ENCODE measurements at places on chromosomes 1 and 21. TPM values are rescaled to one million over a fixed set of nuclear protein-coding genes. Genes with fewer than 3 reads are reported as not detected.

GRCh38 chr1:184574588-184574987, 180.1 kb downstream of the EDEM3 start:
- peak overlapping the region; percentile 51 for H3K27ac ChIP-seq
- no peak overlapping the region for H3K4me3 ChIP-seq

GRCh38 chr1:12456979-12457378, 161.0 kb downstream of the DHRS3 start:
- no peaks in the 10 kb centered on the region for H3K27me3 ChIP-seq
- DNase-seq: no peak
- H3K4me1 ChIP-seq: peaks cover 94% of the 10 kb centered on the region
- no peak overlapping the region for H3K4me3 ChIP-seq
- peak overlapping the region; percentile 85 for H3K27ac ChIP-seq
- no peaks in the 10 kb centered on the region for H3K36me3 ChIP-seq

GRCh38 chr1:30733493-30733892, 10.1 kb upstream of the MATN1 start:
- no peak overlapping the region for H3K27ac ChIP-seq
- H3K27me3 ChIP-seq: no peaks in the 10 kb centered on the region
- no peak for DNase-seq
- H3K4me1 ChIP-seq: no peaks in the 10 kb centered on the region
- H3K36me3 ChIP-seq: no peaks in the 10 kb centered on the region

DNA sequence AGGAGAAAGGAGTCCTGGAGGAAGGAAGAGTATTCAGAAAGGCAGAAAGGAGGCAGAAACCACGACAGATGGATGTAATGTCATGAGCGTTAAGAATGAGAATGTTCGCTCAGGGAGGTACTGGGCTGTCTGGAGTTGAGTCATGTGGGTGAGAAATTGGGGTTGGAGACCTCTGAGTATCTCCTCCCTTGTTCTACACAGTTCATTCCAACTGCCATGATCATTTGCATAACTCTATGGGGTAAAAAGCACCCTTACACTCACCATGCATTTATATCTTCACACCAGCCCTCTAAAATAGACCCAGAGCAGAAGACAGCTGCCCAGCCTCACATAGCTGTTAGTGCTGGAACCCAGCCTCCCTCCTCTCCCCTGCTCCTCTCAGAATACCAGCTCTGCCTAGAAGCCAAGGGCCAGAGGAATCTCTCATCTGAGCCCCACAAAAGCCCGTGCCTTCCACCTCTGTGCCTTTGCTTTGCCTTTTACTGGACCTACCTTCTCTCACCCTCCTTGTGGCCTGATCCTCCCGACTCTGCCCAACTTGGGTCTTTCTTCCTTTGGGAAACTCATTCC, 85.2 kb downstream of the BEND5 start:
- H3K4me3 ChIP-seq: no peak overlapping the region
- H3K36me3 ChIP-seq: no peaks in the 10 kb centered on the region
- no peak for DNase-seq
- no peaks in the 10 kb centered on the region for H3K27me3 ChIP-seq

- H3K4me3 ChIP-seq: no peak overlapping the region
- H3K27me3 ChIP-seq: no peaks in the 10 kb centered on the region
- H3K36me3 ChIP-seq: no peaks in the 10 kb centered on the region
- no peak for DNase-seq
Measured at GRCh38 chr1:198880818-198881597, 242.2 kb downstream of the PTPRC start.

- H3K27ac ChIP-seq: no peak overlapping the region
- no peaks in the 10 kb centered on the region for H3K36me3 ChIP-seq
- H3K27me3 ChIP-seq: no peaks in the 10 kb centered on the region
- no peak for DNase-seq
- no peak overlapping the region for H3K4me3 ChIP-seq
Measured at GRCh38 chr1:218748071-218748470, 402.9 kb downstream of the TGFB2 start.

Gene CR2
- not detected for total RNA-seq

DNA sequence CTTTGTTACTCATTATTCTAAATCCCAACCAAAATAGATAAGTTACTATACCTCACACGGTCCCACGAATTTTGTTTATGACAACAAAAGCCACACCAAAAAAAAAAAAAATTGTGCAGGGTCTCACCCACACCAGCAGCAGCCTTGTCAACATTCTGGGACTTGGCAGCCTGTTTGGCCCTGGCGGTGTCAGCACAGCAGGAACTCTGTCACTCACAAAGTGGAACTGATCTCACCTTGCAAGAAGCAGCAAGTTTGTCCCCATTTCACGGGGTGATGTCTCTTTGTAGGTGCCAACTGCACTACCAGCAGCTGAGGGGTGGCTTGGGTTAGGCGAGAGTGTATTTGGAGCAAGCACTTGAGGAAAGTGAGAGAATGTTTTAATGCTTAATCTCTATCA, 75.0 kb upstream of the CHRM3 start:
- DNase-seq: no peak
- H3K36me3 ChIP-seq: no peaks in the 10 kb centered on the region
- H3K4me1 ChIP-seq: no peaks in the 10 kb centered on the region
- no peak overlapping the region for H3K4me3 ChIP-seq
- H3K27me3 ChIP-seq: no peaks in the 10 kb centered on the region

GRCh38 chr1:86387916-86388627, 8.1 kb downstream of the ODF2L start:
- no peak overlapping the region for H3K27ac ChIP-seq
- no peak overlapping the region for H3K4me3 ChIP-seq
- peaks cover 4% of the 10 kb centered on the region for H3K4me1 ChIP-seq
- H3K36me3 ChIP-seq: no peaks in the 10 kb centered on the region
- no peaks in the 10 kb centered on the region for H3K27me3 ChIP-seq

DNA sequence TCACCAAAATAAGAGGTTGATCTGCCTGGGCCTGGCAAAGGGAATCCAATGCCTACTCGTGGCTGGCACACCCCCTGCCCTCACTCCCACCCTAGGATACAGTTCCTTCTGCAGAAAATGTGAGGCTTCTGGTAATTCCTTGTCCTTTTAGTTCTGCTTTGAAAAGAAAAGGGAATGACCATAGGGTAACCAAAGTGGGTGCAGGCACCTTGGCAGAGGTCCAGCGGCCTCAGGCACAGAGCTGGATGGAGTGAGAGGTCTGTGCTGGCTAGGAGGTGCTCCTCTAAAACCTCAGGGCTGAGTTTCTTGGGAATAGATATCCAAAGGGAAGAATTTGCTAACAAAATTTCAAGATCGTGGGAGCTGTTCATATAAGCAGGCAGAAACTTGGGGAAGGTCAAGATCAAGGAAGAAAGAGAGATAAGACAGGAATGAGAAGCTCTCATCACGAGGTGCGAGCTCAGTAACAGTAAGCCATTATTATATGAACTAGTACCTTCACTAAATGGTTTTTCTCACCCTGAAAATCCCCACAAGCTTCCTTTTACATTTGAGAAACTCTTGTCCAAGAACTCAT, 293.1 kb upstream of the LYPLAL1 start:
- no peak overlapping the region for H3K27ac ChIP-seq
- no peak for DNase-seq
- H3K27me3 ChIP-seq: no peaks in the 10 kb centered on the region
- H3K36me3 ChIP-seq: no peaks in the 10 kb centered on the region

DNA sequence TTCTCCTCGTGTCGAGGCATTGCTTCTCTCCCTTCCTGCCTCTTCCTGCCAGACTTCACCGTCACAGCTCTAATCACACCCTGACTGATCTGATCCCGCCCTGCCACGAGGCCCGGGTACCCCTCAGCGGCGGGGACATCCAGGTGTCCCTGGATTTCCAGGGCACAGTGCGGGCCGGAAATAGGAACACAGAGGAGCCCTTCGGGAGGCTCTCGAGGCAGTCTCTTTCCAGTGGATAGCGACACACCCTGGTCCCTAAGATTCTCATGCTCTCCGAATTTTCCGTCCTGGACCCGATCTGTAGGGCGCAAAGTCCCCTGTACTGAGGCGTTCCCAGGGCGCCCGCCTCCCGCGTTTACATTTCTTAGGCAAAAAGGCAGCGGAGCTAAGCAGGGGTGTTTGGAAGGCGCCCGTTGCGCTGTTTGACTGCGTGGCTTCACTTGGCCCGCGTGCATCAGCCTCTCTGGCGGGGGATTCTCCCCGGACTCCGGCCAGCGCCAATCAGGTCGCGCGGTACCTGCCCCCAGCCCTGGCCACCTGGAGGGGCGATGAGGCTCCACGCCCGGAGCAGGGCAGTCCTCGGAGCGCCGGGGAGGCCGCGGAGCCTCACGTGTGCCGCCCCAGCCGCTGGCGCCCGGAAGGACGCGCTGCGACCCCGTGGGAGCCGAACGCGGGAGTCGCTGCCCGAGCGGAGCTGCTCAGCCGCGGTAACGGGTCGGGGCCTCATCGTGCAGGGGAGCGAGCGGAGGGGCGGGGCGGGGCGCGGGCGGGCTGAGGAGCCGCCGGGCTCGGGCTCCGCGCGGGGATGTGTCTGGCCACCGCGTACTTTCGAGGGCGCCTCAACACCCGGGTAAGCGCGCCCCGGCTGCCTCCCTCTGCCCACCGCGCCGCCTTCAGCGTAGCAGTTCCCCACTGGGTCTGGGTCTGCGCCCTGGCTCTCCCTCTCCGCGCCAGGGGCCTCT, at the start of gene FAM163A:
Gene FAM163A (plus strand): TSS at position 575 of the 962 bp plus-strand sequence. CDS start 69,807 bp downstream, outside the sequence.
- H3K4me1 ChIP-seq: peaks cover 16% of the 10 kb centered on the region
- no peaks in the 10 kb centered on the region for H3K36me3 ChIP-seq
- DNase-seq: no peak

Gene ROR1
- 31.0 TPM for total RNA-seq

DNA sequence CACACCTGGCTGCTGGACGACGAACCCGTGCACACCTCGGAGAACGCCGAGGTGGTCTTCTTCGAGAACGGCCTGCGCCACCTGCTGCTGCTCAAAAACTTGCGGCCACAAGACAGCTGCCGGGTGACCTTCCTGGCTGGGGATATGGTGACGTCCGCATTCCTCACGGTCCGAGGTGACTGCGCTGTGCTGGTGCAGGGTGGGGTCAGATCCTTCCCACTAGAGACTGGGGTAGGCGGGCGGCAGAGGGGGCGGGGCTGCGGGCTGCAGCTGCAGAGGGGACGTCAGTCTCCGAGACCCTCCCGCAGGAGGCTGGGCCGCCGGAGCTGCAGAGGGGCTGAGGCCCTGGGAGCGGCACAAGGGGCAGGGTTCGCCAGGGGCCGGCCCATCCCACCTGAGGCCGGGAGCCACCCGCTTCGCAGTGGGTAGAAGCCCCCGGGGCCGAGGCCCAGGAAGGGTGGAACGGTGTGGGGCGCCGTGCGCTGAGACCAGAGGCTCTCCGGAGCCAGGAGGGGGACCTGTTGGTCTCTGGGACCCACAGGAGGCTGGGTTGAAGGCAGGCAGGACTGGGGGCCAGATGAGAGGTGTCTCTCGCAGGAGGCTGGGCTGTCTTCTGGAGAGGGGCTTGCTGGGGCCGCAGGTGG, 90.6 kb downstream of the TRIM11 start:
- H3K4me3 ChIP-seq: no peak overlapping the region
- H3K27me3 ChIP-seq: no peaks in the 10 kb centered on the region
- no peak overlapping the region for H3K27ac ChIP-seq
- peak; percentile 56 for DNase-seq
- H3K36me3 ChIP-seq: no peaks in the 10 kb centered on the region

Gene DPM3
- total RNA-seq: 29.2 TPM

GRCh38 chr1:8874230-8875201, 4.0 kb downstream of the ENO1 start:
- H3K27me3 ChIP-seq: no peaks in the 10 kb centered on the region
- H3K4me3 ChIP-seq: no peak overlapping the region
- H3K4me1 ChIP-seq: peaks cover 61% of the 10 kb centered on the region
- H3K27ac ChIP-seq: peak overlapping the region; percentile 94
- DNase-seq: no peak
- peaks cover 41% of the 10 kb centered on the region for H3K36me3 ChIP-seq

Gene DCDC2B
- not detected for total RNA-seq

Gene LRIF1
- 4.5 TPM for total RNA-seq

Gene HRNR
- not detected for total RNA-seq

GRCh38 chr1:24364975-24365678, 46.0 kb downstream of the GRHL3 start:
- H3K4me3 ChIP-seq: no peak overlapping the region
- no peaks in the 10 kb centered on the region for H3K36me3 ChIP-seq
- no peak overlapping the region for H3K27ac ChIP-seq
- peak; percentile 69 for DNase-seq

Gene FCRL3
- not detected for total RNA-seq

Gene ATP6V1G3
- not detected for total RNA-seq

DNA sequence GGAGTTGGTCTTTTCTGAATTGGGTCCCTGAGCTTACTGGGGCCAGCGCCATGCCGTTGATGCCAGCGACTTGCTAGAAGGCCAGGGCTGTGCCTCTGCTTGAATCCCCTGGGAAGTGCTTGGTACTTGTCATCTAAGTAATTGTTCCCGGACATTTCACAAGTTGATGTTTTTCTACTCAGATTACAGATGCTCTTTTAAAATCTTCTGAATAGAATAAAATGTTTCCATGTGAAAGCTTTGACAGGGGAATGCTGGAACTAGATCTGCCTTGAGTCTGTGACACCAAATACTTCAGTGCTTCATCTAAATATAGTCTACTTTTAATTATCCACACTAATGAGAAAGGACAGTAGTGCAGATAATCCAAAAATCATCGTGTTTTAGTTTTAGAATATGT, 38.3 kb downstream of the PTGFRN start:
- peak overlapping the region; percentile 86 for H3K27ac ChIP-seq

Gene RBM34
- 46.4 TPM for total RNA-seq

DNA sequence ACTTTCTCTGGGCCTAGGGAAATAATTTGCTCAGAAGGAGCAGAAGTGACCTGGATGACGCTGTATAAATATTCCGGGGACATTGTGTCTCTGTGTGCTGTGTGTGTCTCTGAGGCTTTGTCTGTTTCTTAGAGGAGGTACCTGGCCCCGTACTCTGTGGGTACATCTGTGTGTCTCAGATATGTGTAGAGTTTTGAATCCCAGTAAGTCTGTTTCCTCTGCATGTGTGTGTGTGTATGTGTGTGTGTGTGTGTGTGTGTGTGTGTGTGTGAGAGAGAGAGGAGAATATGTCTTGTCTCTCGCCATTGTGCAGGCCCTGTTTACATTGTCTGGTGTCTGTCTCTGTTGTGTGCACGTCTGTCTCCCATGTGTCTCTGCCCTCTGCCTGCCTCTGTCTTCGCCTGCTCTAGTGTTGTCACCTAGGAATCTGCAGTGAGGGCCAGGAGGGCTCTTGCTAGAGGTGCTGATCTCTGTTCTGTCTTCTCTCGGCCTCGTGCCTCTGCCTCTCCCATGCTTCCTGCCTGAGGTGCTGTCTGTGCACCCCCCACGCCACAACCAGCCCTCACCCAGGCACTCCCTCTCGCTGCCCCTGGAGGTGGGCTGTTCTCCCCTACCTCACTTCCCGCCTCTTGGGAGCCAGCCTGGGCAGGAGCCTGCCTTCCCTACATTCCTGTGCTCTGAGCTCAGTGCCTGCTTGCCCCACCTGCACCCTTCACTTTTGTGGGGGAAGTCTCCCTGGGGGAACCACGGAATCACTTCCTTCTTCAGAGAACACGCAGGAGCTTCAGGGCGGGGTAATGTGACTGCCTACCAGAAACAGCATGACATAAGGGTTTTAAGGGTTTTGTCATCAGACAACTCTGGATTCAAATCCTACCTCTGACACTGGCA, 5.9 kb downstream of the MAP7D1 start:
- no peaks in the 10 kb centered on the region for H3K27me3 ChIP-seq
- no peak for DNase-seq
- H3K4me1 ChIP-seq: no peaks in the 10 kb centered on the region
- H3K4me3 ChIP-seq: peak overlapping the region; percentile 3
- H3K36me3 ChIP-seq: no peaks in the 10 kb centered on the region
